ENCODE measurements at places on chromosomes 3 and 15.
A peak's percentile ranks its signal among the peaks of the same experiment; 100 is the strongest.

DNA sequence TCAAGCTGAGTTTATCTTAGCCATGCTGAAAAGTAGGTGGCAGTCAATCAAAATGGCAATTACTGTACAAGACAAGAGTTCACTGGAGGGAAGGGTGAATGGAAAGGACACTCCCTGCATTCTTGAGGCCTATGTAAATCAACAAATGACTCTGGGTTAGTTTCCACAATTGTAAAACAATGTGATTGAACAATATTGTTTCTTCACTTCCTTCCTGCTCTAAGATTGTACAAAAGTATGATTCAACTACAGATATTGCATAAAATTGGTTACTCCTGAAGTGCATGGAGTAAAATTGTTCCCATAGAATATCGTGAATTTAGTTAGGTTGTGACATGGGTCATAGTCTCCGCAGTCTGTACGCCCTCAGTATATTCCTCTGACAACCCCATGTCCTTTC lies 277.6 kb downstream of the LPP start:
- DNase-seq = peak; percentile 78

DNA sequence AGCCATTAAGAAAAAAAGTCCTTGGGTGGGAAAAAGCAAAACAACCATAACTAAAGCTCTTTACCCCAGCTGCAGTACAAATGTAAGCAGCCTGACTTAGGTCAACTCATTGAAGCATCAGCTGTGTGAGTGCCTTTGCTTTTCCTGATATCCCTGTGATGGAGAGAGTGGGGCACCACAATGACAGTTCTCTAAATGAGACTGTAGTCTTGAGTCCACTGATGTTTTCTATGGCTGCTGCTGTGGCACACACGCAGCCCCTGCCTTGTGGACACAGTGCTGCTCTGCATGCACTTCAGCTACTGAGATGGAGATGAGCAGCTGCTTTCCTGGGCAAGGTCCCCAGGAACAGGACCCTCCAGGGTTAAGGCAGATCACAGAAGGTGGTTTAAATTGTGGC lies 173.2 kb downstream of the KCNAB1 start:
- DNase-seq = no peak

GRCh38 chr3:94307588-94307987 lies 244.7 kb downstream of the NSUN3 start:
- DNase-seq = no peak

DNA sequence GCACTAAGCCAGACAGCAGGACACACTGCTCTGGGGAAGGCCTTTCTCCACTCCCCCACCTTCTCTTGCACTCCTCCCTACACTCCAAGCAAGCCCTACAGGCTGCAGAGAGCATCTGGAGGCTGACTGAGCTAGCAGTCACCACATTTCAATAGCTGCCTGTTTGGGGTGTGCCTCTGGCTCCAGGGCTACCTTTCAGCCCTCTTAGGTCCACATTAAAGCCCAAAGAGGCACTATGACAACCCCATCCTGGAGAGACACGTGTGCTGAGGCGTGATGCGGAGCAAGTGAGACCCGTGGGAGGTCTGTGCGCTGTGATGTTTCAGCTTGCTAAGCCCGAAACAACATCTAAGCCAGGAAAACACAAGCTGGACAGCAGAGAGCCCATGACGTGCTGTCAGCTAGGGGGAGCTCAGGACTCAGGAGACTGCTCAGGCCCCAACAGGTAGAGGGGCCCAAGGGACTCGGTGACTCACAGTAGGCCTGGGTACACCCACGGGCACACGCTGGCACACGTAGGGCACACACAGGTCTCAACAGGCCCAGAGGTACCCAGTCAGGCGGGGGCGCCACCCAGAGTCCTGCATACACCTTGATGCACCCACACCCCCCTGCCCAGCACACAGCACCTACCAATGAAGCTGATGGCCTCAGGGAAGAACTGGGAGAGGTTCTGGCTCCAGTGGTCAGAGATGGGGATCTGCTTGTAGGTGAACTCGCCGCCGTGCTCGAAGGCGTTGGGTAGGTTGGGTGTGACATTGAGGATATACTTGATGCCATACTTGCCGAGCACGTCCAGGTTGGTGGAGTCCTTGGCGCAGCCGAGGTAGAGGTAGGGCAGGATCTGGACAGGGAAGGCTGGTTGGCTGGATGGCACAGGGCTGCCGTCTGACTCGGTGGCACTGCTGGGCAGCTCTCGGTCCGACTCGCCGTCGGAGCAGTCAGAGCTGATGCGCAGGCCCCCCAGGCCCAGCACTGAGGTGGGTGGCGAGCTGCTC lies 2.8 kb downstream of the DUSP7 start:
- peak; percentile 64 for DNase-seq

- DNase-seq = no peak
Measured at GRCh38 chr3:126867863-126868200, 115.1 kb upstream of the PLXNA1 start.

DNA sequence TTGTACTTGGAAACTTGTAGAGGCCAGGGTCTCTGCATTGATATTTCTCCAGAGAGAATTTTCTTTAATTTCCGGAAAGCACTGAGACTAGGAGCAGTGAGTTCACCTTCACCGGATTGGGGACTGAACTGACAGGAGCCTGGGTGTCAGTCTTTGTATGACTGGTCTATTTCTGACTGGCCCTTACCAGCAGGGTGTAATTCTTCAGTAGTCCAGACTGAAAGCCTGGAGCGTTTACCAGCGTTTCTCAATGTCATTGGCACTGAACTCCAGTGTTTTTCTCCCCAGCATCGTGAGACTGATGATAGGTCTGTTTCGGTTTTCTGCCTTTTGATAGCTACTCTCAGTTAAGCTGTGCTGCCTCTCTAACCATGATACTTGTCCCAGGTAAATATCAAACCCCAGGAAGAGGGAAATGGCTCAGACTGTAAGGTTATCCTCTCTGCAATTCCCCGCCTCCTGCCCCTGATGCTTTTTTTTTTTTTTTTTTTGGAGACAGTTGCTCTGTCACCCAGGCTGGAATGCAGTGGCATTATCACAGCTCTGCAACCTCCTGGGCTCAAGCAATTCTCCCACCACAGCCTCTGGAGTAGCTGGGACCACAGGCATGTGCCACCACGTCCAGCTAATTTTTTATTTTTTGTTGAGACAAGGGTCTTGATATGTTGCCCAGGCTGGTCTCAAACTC lies 103.6 kb downstream of the CACNA2D3 start:
- no peak for DNase-seq

GRCh38 chr15:78570710-78571109 lies 5.4 kb downstream of the CHRNA5 start:
- no peak for DNase-seq

DNA sequence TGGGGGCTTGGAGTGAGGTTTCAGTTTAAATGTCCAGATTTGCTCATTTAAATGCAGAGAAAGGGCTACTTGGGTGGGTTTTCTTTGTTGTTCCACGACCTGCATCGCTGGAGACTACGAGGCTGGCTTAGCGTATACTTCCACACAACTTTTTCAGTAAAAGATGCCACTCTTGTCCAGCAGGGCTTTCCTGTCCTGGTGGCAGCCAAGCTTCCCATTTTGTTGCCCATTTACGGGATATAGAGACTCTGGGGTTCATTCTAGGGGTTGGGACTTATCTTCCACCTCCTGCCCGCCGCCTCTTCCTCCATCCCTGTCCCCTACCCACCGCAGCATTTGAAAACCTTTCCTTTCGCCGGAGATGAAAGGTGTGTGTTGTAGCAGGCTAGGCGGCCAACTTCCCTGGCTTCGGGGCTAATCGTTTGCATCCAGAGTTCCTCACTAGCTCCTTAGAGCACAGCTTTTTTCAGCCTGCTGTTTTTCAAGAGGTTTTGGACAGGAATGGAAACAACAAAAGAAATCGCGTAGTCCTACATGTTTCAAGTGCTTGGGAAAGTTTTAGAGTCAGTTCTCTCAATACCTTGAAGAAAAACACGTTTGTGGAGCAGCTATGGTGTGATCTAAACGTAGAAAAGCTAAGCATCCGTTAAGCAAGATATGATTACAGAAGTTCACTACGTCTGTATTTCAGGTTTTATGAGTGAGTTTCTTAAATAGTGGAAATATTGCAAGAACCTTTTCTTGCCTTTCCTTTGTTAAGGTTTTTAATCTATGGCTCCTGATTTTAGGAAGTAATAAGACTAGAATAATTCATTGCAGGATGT lies 843 bp downstream of the CHRNA5 start:
- peak; percentile 20 for DNase-seq

GRCh38 chr15:92164327-92165000 lies 229.2 kb upstream of the ST8SIA2 start:
- peak; percentile 4 for DNase-seq

- DNase-seq = no peak
Measured at GRCh38 chr15:48345516-48345915, 14.3 kb downstream of the DUT start.

GRCh38 chr15:60070838-60071493 lies 66.9 kb downstream of the FOXB1 start:
- peak; percentile 76 for DNase-seq

DNA sequence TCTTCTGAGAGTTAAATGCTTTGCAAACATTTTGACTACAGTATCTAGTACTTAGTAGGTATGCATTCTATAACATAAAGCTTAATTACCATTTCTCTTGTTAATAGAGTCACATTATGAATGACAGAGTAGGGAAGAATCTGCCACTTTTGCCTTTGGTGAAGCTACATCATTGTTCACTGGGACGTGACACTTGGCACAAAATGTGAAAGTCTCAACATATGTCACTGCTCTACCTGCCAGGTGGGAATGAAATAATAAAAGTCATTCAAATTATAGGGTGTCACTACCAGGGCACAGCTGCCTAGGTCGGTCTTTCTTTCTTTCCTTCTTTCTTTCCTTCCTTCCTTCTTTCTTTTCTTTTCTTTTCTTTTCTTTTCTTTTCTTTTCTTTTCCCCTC lies 17.6 kb downstream of the GPR87 start:
- no peak for DNase-seq

DNA sequence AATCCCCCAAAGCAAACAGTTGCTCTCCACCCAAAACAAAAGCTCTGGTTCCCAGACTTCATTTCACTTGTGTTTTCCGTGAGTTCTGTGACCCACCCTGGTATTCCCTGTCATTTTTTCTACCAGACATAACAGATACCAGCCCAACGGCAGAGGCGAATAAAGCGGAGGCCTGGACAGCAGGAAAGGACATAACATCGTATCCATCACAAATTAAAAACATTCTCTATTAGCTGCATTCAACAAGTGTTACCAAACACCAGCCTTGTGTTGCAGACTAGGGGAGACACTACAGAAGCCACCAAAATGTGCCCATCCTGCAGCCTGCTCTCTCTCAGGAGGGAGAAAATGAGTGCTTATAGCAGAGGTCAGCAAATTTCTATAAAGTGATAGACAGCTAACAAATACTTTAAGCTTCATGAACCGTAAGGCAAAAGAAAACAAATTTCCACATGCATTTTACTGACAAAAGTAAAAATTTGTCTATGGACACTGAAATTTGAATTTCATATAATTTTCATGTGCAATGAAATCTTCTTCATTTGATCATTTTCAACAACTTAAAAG lies 7.1 kb upstream of the FBN1 start:
- no peak for DNase-seq

DNA sequence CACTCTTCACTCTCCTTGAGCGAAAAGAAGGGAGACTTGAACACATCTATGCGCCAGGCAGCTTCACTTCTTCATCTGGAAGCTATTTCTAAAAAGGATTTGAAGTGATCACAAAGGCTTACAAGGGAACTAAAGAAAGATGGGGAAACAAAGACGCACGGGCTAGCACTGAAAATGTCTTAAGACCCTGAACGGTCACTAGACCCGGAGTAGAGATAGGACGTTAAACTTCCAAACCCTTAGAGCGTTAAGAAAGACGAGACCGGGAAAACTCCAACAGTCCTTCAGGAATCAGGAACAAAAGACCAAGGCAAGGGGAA lies 47.5 kb upstream of the EPHB3 start:
- DNase-seq = no peak

DNA sequence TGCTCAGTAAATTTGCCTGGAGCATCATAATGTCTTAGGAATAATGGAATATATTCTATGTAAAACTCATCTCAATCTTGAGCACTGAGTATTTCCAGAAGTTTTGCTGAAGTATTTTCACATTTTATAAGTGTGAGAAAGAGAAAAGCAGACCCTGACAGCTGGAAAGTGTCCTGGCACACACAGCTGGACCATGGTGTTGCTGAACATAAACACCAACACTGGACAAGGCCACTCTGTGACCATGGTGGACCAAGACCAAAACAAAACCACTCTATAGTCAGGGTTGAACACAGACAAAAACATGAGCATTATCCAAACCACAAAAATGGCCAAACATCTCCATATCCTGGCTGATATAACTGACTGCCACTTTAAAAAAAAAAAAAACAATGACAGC lies 15.1 kb upstream of the SGO1 start:
- DNase-seq = no peak

DNA sequence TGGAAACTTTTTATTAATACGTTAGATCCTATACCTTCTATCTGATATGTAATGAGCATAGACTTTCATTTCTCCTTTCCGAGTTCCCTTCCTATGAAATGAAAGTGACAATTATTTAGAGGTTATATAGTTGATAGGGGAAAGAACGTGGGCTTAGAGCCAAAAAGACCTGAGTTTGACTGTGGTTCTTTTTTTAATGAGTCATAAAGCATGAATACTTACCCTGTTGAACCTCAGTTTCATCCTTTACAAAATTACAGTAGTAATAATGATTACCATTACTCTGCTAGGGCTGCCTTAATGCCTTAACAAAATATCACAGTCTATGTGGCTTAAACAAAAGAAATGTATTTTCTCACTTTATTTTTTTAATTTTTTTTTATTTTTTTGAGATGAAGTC lies 75.9 kb downstream of the AGBL1 start:
- DNase-seq = no peak

DNA sequence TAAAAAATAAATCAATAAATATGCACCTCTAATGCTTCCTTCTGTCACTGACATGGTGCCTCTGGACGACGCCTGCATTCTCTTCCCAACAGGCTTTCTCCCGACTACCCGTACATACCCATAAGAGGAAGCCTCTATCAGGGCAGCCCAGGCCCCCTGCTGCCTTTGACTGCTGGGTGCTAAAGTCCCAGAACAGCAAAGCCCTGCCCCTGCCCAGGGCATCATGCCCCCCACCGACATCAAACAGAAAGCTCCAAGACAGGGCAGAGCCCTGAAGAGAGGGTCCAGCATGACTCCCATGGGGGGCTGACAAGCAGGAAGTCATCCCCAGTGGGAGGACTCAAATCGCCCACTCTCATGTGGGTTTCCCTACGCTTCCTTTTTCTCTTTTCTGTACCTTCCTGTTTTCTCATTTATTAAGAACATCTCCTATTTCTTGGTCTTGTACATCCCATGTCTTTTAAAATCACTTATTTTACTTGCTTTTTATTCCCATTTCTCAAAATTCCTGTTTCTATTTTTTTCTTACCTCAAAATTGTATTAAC lies 23.4 kb downstream of the XPC start:
- DNase-seq = no peak

DNA sequence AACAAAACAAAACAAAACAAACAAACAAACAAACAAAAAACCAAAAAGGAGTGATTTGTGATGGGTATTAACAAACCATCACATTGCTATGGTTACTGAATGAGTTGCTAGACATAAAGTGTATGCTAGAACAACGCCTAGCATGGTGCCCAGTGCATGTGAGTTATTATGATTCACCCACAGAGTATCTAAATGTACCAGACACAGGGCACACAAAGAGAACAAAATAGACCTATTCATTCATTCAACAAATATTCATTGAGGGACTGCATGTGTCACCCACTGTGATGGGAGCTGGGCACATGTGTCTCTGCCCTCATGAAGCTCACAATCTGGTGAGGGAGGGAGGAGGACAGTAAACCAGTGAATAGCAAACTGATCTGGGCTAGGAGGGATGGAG lies 11.6 kb upstream of the ACAN start:
- no peak for DNase-seq

- no peak for DNase-seq
Measured at GRCh38 chr15:71218272-71218805, 103.1 kb downstream of the THSD4 start.

GRCh38 chr3:70615286-70615685 lies 302.8 kb upstream of the MDFIC2 start:
- no peak for DNase-seq

Measured in choroid plexus epithelial cell (primary cell).